ENCODE measurements at places on chromosomes 3 and 15. TPM values are rescaled to one million over a fixed set of nuclear protein-coding genes. Genes with fewer than 3 reads are reported as not detected.

DNA sequence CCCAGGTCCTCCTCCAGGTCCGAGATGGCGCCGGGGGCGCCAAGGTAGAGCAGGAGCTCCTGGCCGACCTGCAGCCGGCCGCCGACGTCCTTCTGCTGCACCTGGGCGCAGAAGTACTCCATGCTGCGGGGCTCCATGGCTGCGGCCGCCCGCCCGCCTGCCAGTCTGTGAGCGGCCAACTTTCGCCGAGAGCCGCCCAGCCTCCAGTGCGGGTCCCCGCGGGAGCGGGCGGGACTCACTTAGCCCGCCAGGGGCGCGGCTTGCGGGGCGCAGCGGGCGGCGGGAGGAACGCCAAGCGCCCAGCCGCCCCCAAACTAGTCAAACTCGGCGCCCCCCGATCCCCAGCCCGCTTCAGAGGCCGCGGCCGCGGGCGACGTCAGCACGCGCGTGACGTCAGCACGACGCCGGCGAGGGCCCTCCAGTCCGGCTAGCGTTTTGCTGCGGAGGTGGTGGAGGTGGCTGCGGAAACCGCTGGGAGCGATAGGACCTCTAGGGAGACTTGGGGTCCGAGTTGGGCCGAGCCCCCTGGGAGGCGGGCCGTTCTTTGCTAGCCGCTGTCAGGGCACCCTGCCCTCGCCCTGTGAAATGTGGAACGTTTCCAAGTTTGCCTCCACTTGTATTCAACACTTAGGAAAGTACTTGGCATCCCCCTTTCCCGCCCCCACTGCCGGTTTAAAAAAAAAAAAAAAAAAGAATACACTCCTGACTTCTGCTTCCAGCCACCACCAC, at the start of gene CLASP2:
Gene CLASP2, minus strand, starts transcription at position 389 of the 729 bp plus-strand sequence. Its CDS starts 252 bp downstream, at position 137.
- peak; percentile 94 for DNase-seq

DNA sequence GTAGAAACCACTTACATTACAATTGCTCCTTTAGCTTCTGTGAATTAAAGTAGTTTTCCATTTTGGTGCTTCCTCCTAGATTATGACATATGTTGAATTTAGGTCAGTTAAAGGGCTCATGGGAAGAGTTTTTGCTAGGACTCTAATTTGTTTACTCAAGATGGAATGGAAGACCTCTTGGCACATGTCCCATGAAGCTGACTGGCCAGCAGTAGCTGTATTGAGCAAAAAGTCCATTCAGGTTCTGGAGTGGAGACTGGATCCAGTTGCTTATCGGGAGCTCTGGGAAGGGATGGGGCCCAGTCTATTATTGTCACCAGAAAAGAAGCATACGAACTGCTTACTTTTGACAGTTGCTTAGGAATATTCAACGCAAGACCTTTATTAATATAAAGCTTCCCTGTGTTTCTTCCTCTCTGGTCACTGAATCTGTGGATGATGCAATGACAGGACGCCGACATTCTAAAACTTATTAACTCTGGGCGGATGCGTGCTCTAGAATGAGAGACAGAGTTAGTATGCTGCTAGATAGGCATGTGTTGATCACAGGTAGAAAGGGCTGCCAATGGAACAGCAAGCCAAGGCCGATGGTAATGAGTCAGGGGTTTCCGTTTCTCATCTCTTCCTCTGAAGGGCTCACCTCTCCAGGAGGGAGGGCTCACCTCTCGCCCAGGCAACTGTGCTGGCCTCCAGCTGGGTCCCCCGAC, 155.8 kb downstream of the NR1D2 start:
- DNase-seq, result no peak

DNA sequence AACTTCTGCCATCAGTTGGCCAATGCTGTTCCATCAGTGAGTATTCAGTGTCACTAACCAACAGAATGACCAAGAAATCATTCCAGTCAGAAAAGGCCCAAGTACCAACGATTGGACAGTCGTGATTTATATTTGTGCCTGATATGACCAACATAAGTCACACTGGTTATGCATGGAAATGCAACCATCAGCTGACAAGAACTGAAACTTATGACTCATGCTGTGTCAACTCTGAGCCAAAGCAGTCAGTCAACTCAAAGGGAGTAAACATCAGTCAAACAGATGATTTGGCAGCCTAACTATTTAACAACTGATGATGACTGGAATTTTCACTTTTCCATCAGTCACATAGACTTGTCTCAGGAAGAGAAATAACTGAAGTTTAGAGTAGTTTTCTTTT, 142.4 kb downstream of the ANXA2 start:
- DNase-seq, result no peak

DNA sequence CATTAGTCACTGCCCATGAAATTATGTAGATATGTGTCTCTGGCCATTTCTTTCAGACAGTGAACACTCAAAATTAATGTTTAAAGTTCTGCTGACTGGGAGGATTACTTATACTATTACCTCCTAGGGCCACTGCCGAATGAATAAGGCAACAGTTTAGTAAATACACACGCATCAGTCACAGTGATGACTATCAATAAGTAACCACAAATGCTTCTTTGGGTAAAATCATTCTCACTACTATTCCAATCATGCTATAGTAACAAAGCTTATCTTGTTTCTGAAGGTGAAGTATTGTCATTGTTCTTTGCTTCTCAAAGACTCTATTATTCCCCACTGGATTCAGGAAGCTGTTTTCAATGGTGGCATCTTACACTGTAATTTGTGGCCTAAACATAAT, 478.8 kb downstream of the EPHA3 start:
- DNase-seq, result no peak

DNA sequence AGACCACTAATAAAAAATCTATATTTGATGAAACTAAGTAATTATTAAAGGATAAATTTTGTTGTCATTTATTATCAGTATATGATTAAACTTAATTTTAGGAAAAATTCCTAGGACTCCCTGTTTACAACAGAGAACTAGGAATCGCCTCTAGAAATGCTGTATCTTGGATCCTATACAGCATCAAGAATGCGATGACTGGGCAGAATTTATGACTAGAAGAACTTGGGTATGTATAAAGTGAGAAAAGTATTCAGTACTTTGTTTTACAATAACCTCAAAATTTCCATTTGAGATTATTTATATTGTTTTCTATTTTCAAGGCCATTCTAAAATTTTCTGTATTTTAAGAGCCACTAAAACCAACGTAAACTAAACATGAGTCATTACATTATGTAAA, 82.3 kb upstream of the AGTR1 start:
- no peak for DNase-seq

SSUH2 gene
- total RNA-seq, result 2.4 TPM

FBXO40 gene
- total RNA-seq, result 147 TPM

ASB14 gene
- total RNA-seq, result 5.8 TPM

CFAP92 gene
- 0.27 TPM for total RNA-seq

All from cardiac septum (tissue), 1 donor.